Naive thymus-derived CD4-positive, alpha-beta T cell (primary cell): ENCODE measurements at places on chromosomes 12 and 14. TPM values are rescaled to one million over a fixed set of nuclear protein-coding genes. Genes with fewer than 3 reads are reported as not detected.

GRCh38 chr12:45243963-45244362 lies 28.1 kb downstream of the ANO6 start:
- DNase-seq = no peak

DNA sequence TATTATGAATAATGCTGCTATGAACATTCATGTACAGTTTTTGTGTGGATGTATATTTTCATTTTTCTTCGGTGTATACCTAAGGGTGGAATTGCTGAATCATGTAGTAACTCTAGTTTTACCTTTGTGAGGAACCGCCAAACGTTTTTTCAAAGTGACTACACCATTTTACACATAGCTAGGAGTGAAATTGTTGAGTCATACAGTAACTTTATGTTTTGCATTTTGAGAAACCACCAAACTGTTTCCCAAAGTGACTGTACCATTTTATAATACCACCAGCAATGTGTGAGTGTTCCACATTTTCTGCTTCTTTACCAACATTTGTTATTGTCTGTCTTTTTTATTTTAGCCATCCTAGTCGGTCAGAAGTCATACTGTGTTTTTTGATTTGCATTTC lies 3.1 kb upstream of the TPH2 start:
- no peak for DNase-seq

- no peak for DNase-seq
Measured at GRCh38 chr12:71439362-71439612, 311 bp upstream of the LGR5 start.

DNA sequence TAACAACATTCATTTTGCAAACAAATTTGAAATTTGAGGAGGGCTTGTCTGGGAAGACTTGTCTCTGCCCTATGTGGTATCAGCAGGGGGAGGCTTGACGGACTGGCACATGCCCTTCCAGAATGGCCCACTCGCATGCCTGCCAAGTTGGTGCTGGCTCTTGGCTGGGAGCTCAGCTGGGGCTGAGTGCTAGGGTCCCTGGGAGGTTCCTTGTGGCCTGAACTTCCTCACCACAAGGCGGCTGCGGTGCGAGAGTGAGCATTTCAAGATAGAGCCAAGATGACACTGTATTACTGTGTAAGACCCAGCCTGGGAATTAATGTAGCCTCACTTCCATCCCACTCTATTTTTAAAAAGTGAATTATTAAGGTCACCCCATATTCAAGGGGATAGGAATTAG lies 271.6 kb upstream of the PLEKHG7 start:
- DNase-seq = no peak

DNA sequence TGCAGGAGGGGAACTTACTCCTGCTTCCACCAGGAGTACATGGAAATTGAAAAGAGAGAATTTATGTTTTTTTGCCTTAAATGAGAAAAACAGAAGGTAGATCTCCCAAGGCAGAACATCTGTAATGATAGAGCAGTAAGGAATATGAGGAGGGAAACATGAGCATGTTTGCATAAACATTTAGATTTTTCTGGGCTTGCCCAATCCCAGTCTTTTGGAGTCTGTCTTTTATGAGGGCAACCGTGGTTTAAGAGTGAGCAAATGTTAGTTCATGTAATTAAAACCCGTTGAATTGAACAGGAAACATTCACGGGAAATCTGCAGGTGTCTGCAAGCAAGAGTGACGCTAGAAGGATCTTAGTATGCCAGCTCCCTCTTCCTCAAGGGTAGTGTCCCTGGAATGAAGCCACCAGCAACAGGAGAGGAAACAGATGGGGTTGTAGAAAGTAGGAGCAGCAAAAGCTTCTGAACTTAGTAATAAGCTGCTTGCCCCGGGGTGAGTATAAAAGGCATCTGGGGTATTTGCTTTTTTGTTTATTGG lies 79.3 kb downstream of the ARF6 start:
- peak; percentile 18 for DNase-seq

DNA sequence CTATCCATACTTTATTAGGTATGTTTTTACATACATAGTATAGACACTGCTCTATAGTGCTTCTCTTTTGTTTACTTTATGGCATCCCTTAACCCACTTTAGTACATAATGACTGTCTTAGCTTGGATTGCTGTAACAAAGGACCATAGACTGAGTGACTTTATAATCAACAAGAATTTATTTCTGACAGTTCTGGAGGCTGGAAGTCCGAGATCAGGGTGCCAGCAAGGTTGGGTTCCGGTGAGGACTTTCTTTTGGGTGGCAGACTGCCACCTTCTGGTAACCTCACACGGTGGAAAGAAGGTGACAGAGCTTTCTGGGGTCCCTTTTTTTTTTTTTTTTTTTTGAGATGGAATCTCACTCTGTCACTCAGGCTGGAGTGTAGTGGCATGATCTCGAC lies 48.6 kb upstream of the PPM1H start:
- DNase-seq = no peak

- DNase-seq = no peak
Measured at GRCh38 chr14:63986789-63987533, 134.2 kb downstream of the SYNE2 start.

DNA sequence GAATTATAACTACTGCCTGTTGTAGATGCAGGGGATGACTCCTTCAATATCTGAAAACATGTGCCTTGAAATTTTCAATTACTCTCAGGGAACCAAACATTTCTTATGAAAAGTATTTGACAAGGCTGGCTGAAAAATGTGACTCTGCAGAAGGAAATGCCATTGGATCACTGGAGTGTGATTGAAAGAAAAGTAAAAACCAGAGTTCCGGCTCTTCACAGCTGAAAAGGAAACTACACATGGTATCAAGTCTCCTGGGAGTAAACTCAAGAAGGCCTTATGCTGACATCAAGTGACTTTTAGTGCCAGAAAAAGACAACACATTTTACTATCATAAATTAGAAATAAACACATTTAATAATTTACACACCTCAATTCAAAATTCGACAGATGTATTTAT lies 693.0 kb downstream of the LRFN5 start:
- no peak for DNase-seq

DNA sequence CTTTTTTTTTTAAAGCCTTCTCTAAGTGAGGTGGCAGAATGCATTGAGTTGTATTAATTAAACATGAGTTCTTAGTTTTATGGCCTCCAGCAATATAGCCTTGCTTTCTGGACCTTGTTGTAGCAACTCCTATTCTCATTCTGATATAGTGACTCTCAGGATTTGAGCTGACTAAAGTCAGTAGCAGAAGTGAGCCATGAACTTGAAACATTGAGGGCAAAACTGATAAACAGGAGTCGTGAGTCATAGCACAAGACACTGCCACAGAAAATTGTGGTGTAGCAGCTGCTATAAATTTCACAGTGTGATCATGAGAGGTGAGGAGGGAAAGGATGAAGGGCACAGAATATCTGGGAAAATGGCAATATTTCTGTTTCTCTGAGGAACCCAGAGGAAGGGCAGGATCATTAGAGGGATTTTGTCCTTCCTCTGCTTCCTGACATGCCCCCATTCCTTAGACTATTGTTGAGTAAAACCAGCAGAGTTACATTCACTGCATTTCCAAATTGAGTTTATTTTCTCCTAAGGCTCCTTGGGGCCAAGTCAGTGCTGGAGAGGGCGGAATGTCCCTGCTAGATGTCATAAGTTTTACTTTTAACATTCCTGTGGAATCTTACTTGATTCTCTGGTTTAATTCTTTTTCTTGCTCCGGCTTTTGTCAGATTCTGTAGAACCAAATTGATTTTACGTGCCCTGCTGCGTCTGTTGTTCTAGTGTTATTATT lies 7.5 kb downstream of the KLRG1 start:
- DNase-seq = no peak

FSCB gene
- total RNA-seq = not detected

WNT5B gene
- total RNA-seq = 0.92 and 1.0 TPM in 2 replicates
